Progenitor cell of endocrine pancreas (in vitro differentiated cells): ENCODE measurements at places on chromosomes 16 and 17.

DNA sequence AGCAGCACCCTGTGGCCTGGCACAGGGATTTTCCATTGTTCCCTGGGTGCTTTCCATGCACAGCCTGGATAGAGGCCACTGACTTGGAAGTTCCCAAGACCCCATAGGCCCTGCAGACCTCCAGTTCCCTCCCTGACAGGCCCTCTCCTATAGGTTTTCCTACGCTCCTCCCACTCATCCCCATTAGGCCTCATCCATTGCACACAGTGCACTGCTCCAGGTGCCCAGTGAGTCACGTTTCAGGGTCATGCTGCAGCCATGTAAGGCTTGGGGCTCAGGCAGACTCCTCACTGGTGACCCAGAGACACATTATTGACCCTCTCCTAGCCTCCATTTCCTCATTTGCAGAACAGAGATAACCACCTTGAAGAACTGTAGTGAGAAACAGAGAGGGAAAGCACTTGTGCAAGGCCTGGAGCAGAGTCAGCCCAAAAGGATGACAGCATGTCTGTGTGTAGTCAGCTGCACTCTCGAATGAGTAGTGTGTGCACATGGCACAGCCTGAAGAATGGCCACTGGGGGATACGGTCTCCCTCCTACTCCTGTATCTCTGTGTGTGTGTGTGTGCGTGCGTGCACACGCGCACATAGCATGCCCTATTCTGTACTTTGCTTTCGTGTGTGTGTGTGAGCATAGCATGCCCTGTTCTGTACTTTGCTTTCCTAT is 26.8 kb downstream of the DRC3 start:
- DNase-seq, result no peak

GRCh38 chr17:33082529-33083173 is 91.0 kb downstream of the SPACA3 start:
- no peak for DNase-seq

DNA sequence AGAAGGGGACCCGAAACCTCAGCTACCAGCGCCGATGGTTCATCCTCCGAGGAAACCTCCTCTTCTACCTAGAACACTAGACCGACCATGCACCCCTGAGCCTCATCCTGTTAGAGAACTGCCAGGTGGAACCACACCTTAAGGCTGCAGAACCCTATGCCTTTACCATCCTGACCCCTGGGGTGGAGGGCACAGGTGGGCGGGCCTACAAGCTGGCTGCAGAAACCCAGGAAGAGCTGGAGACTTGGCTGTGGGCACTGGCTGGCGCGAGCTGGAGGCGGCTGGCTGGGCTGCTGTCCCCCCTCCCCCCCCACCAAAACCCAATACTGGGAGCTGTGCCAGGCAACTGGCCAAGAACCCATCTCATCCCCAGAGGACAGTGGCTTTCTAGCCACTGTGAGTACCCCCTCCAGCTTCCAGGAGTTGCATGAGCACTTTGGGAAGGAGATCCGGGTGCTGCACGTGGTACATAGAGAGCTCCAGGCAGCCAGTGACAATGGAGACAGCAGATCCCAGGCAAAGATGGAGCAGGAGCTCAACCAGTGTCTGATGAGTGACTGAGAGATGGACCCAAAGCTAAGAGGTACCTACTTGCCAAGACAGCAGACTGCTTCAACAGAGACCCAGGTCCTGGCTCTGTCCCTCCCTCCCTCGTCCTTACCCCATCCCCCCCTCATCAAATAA is 1.4 kb upstream of the CD2BP2 start:
- no peak for DNase-seq

- no peak for DNase-seq
Measured at GRCh38 chr16:83110269-83110668, 483.5 kb downstream of the CDH13 start.

- no peak for DNase-seq
Measured at GRCh38 chr17:77755410-77755963, 203.0 kb upstream of the TNRC6C start.

GRCh38 chr16:18050777-18051176 is 285.8 kb downstream of the NPIPA8 start:
- no peak for DNase-seq

GRCh38 chr16:23072769-23073549 is 76.3 kb downstream of the USP31 start:
- DNase-seq, result no peak

GRCh38 chr16:81410643-81411293 is 33.8 kb upstream of the CMIP start:
- DNase-seq, result no peak

GRCh38 chr17:45155483-45155882 is 6.2 kb upstream of the HEXIM2 start:
- no peak for DNase-seq
